ENCODE measurements at places on chromosomes 12 and 14.

DNA sequence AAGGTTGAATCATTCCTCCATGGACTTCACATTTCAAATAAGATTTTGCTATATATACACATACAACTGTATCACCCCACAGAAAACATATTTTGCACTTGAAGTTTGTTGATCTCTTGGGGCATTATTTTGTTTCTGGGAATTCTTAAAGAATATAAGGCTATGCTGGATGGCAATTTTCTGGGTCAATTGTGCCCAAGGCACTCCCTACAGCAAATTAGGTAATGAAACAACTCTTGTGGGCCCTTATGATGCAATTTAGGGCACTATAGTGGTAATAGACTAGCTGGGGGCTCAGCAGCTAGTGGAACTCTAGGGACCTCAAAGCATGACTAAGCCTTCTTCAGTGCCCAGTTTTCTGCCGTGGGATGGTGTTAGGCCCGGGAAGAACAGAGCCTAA is 444.4 kb downstream of the NRXN3 start:
- no peak for DNase-seq

DNA sequence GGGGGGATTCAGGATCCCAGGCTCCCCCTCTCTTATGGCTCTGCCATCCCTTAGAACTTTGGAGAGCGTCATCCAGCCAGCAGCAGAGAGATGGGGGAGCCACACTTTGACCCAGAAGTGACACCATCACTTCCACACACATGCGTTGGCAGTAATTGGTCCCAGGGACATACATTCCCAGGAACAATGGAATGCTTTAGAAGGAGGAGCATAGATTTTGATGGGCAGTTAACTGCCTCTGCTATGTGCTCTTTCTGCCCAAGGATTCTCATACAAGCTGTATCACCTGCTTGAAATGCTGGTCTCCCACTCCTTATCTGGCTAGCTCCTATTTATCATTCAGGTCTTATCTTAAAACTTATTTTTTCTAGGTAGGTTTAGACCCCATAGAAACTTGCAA is 109.0 kb upstream of the RPH3A start:
- DNase-seq = no peak

DNA sequence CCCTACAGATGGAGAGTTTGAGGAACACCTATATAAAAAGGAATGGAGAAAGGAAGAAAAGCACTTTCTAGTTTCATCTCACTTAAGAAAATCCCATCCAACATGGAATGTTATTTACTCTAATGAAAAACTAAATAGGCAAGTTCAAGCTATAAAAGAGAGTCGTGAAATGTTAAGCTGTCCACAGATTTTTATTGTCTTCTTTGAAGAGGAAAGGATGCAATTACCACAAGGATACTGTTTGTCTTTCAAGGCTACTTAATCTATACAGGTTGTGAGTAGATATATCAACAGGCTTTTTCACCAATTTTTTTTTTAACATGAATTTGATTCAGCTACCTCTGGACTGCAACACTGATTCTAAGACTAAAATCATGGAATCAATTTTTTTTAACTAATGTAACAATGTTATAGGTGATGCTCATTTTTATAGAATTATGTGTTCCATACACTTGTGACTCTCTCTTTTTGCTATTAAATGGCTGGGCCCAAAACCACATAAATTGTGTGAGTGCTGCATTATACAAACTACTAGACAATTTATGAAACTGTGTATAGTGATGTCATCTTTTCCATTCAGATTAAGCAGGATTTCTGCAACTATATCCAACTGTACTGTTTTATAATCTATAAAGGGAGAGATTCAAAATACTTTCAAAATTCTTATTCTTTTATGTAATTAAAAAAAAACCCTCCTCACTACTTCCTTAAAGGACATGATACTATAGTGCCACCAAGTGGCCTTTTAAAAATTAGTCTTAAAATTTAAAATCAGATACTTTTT is 26.8 kb upstream of the BMAL2 start:
- no peak for DNase-seq

- DNase-seq = no peak
Measured at GRCh38 chr12:128991716-128992115, 138.4 kb downstream of the GLT1D1 start.

DNA sequence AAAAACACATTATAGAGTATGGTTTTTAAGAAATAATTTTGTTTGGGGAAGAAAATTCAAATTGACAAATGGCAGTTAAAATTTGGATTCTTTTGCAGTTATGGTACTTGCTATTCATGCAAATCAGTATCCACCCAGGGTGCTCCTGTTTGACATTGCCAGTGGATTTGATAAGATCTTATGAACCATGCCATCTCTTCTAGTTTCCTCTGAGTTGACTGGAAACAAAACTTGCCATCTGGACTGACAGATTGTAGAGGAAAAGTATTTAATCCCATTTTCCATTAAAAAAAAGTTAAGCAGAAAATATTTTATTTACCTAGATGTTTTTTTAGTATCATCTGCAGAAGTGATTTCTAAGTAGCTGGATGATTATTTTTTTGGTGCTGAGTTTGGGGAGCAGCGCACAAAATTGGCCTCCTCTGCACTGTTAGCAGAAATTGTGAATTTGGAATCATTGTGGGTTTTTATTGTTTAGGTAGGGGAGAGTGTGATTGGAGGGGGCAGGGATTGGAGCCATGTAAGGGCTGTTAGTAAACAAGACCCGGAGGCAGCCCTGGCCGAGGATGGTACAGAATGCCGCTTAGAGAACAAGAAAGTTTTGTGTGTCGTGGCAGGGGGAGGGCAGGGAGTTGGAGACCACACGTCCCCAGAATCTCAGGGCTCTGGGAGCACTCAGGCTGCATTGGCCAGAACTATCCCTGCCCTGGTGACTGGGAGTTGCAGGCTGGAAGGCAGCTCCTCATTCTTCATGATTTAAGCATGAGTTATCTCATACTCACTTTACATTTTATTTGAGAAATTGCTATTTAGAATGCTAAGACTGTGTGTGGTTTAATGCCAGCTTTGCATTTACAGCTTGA is 56.6 kb downstream of the WDR20 start:
- no peak for DNase-seq

DNA sequence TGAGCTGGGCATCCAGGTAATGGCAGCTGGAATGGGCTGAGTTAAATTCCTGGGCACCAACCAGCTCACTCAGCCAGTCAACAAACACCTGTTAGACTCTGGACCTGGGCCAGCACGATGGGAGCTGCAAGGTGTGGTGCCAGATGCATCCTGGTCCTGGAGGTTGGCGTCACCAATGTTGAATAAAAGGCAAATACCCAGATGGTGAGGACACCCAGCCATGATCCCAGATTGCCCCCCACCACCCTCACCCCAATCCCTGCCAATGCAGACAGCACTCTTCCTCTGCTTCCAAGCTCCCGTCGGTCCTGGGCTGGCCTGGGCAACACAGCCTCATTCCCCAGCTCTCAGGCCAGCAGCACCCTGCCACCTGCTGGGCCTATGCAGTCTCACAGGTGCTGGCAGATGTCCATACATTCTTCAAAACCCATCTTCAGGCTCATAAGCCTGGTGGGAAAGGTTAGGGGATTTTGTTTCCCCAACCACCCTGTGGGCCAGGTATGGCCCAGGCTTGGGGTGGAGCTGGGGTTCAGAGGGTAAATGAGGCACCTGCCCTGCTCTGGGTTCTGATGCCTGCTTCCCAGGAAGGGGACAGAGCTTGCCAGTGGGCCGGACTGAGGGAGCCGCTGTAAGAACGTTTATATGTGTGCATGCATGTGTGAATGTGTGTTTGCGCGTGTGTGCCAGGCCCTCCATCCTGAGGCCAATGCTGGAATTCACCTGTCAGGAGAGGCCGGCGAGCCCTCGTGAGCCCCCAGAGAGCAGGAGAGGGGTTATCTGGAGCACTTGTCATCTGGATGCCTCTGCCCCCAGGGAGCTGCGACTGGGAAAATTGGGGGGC is 58.0 kb downstream of the LGMN start:
- no peak for DNase-seq

DNA sequence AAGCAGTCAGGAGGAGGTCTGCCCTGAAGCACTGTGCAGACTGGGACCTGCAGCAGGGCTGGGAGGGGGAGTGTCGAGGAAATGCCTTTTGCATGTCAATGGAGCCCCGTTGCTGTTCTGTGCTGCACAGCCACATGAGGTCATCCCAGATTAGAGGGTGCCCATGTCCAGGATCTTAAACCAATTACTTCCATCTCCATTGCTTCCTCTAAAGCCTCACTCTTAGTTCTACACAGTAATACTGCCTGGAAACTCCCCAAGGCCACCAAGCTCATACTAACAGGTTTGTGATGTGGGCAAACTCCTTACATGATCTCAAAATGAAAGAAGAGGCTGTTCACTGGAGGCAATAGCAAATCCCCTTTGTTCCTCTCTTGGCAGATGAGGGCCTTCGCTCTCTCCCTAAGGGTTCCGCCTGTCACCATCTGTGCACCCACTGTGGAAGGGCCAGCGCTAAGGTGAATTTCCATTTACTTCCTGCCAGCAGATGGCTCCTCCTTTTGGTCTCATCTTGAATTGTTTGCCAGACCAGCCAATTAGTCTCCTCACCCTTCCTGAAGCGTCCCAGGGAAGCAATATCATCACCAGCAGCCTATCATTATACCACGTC is 35.4 kb upstream of the LTA4H start:
- no peak for DNase-seq

DNA sequence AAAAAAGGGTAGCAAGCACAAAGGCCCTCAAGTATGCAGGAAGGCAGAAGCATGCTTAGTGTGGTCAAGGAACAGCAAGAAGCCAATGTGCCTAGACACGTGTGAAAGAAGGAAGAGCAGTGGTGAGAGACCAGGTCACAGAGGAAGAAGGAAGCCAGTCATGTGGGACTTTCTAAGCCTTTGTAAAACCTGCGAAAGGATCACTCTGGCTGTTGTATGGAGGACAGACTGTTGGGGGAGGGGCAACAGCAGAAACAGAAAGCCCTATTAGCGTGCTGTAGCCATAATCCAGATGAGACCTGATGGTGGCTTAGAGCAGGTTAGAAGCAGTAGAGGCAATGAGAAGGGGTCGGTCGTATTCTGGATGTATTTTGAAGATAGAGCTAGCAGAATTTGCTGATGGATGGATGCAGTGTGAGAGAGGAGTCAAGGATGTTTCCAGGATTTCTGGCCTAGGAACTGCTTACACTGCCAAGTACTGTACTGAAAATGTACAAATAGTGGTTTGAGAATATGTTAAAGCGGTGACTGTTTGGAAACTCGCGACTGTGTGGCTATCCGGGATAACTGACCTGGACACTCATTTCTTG is 5.7 kb upstream of the MLF2 start:
- no peak for DNase-seq

DNA sequence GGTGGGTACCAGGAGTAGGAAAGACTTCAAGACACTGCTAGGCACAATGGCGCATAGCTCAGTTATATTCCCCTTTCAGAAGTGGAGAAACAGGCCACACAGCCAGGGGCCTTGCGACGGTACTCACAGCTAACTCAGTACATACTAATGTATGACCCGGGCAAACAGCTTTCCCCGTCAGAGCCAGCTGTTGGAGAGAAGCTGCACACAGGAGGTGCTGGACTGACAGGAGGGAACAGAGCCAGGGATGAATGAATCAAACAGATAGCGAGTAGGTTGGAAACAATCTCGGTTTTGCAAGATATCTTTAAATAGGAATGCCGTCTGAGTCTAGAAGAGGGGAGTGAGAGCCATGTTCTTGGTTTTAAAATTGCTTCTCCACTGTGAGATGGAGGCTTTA is 45.5 kb downstream of the PRIMA1 start:
- no peak for DNase-seq

GRCh38 chr14:102883089-102883541 is 39.3 kb upstream of the AMN start:
- no peak for DNase-seq

GRCh38 chr12:33529810-33530209 is 90.2 kb upstream of the SYT10 start:
- DNase-seq = no peak

DNA sequence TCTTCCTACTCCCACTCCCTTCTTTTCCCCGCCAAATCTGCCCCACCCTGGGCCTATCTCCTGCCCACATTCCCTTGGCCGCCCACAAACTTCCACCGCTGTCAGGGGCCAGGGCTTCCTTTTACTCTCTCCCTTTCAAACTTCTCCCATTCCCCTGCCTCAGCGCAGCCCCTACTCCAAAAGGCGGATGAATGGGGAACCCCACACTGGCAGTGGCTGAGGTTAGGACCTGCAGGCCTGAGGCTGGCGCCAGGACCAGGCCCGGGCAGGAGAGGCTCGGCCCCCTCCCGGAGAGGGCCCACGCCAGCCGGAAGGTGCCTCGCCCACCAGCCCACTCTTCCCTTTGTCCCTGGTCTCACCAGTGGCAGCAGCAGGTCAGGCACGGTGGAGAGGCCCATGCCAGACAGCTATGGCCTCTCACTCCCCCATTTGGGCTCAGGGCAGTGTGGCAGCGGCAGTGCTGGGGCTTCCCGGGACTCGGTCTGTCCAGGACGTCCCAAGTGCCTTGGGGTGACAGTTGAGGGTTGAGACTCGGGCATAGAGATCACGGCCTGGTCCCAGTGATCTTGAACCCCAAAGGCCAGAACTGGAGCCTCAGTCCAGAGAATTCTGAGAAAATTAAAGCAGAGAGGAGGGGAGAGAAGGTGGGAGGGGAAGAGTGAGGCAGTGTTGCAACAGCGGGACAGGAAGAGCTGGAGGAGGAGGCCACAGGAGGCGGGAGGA is at the start of gene TNFRSF1A:
TNFRSF1A (minus strand) TSS at position 660 of the 723 bp plus-strand sequence; CDS start at position 398, 262 bp downstream.
- DNase-seq = no peak

DNA sequence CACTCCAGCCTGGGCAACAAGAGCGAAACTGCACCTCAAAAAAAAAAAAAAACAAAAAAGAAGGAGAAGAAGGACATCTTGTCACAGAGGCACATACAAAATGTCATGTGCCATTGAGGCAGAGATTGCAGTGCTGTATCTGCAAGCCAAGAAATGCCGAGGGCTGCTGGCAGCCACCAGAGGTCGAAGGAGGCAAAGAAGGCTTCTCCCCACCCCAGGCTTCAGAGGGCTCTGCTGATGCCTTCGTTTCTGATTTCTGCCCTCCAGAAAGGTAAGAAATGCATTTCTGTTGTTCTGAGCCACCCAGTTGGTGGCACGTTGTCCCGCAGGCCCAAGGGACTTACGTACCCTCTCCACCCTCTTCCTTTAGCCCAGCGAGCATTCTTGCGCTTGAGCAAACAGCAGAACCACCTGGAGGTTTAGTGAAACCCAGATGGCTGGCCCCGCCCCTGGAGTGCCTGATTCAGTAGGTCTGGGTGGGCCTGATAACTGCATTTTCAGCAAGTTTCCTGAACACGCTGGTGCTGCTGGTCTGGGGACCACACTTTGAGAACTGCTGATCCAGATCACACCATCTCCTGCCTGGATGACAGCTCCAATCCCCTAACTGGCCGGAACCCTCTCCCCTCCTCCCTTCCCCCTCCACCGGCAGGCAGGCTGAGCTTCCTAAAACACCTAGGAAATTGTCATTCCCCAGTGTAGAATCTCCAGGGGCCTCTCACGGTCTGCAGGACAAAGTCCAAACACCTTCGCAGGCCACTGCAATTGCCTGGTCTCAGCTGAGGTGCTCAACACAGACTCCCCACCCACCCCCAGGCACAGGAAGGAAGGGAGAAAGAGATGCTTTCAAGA is 21.1 kb upstream of the SCARB1 start:
- no peak for DNase-seq

GRCh38 chr12:93913845-93914244 is 234.5 kb upstream of the PLXNC1 start:
- no peak for DNase-seq

- no peak for DNase-seq
Measured at GRCh38 chr14:82094829-82095345, 561.2 kb upstream of the SEL1L start.

- no peak for DNase-seq
Measured at GRCh38 chr14:68694516-68695235, 98.2 kb downstream of the ZFP36L1 start.
